ENCODE measurements at places on chromosomes 11 and 22. TPM values are rescaled to one million over a fixed set of nuclear protein-coding genes. Genes with fewer than 3 reads are reported as not detected.

PRR14L gene
- total RNA-seq, result 15.1 TPM

SMTNL1 gene
- total RNA-seq, result not detected

PRG3 gene
- total RNA-seq, result not detected

GLB1L2 gene
- total RNA-seq, result 5.2 TPM

FGF4 gene
- total RNA-seq, result not detected

SPDYC gene
- not detected for total RNA-seq

GRCh38 chr11:115665958-115666357 is 161.7 kb upstream of the CADM1 start:
- no peak for DNase-seq
- H3K4me1 ChIP-seq, result no peaks in the 10 kb centered on the region
- H3K27ac ChIP-seq, result no peak overlapping the region

GRCh38 chr11:8229299-8230177 is 34.1 kb downstream of the LMO1 start:
- no peak for DNase-seq
- H3K4me3 ChIP-seq, result no peak overlapping the region
- H3K27me3 ChIP-seq, result no peaks in the 10 kb centered on the region

GRCh38 chr22:46064228-46064965 is 85.9 kb upstream of the PPARA start:
- H3K4me1 ChIP-seq, result peaks cover 22% of the 10 kb centered on the region
- DNase-seq, result peak; percentile 44
- no peaks in the 10 kb centered on the region for H3K27me3 ChIP-seq
- H3K36me3 ChIP-seq, result no peaks in the 10 kb centered on the region

DNA sequence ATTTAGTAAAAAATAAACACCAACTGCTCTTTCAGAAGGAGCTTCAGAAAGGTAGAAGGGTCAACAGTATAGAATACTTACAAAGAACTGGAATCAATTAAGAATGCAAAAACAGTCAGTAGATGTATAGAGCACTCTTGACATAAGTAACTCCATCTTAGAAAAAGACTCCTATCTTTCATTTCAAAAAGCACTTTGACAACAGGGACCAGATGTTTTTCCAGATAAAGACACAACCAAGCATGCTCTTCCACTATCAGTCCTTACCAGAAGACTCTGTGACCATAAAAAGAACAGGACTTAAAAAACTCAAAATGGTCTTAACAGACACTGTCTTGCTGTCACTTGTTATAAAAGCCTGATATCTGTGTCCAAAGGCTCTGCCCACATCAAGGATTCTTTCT is 5.2 kb downstream of the SLC25A17 start:
- DNase-seq, result no peak
- no peaks in the 10 kb centered on the region for H3K36me3 ChIP-seq
- no peaks in the 10 kb centered on the region for H3K4me1 ChIP-seq
- H3K27me3 ChIP-seq, result no peaks in the 10 kb centered on the region
- H3K27ac ChIP-seq, result no peak overlapping the region

GRCh38 chr11:77411137-77411707 is 62.7 kb downstream of the PAK1 start:
- H3K27ac ChIP-seq, result peak overlapping the region; percentile 84
- H3K27me3 ChIP-seq, result no peaks in the 10 kb centered on the region
- peak; percentile 18 for DNase-seq
- H3K36me3 ChIP-seq, result no peaks in the 10 kb centered on the region

DNA sequence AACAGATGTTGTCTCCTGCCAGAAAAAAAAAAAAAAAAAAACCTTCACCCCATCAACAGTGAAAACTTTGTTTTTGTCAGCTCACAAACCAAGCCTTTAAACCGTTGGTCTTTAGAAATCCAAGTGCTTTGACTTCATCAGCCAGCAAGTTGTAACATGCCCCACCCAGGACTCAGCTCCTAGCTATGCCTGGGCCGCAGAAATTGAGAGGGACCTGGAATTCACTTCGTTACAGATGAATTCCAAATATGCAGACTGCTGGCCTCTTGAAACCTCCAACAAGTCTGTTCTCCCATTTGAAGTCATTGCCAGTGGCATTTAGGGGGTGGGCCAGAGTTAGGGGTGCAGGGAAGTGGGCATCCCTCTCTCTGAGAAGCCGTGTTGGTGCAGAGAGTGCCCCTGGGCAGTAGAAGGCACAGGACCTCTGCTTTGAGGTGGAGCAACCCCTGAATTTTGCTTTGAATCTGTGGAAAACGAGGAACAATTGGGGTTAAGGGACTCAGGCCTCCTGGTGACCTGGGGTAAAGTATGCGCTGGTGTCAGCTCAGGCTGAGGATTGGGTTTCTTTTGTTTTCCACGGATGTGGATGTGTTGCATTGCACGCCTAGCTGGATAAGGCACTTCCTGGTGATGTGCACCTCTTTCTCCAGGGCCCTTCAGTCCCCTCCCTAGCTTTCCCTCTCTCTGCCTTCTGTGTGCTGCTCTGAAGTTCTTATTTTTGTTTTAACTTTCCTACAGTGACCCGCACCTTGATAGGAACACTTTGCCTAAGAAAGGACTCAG is 109.5 kb downstream of the DBX1 start:
- no peak overlapping the region for H3K27ac ChIP-seq
- no peaks in the 10 kb centered on the region for H3K36me3 ChIP-seq
- H3K4me1 ChIP-seq, result peaks cover 10% of the 10 kb centered on the region
- DNase-seq, result no peak
- no peak overlapping the region for H3K4me3 ChIP-seq

DNA sequence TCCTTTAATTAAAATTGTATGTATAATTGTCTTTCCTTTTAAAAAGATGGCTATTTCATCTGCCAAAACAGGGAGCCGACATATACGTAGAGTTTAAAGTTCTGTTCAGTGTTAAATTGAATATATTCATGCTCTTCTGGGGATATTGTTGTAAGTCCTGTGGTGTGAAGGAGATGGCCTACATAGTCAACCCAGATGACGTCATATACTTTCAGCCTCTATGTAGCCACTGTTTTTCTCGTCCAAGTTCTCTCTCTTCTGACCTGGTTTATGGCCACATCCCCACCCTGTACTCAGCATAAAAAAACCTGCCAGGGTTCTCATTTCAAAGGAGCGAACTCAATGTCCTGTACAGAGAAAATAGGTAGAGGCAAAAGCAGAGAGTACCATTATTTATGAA is 509.4 kb upstream of the ARHGAP42 start:
- no peak for DNase-seq
- no peaks in the 10 kb centered on the region for H3K4me1 ChIP-seq
- H3K36me3 ChIP-seq, result no peaks in the 10 kb centered on the region
- no peak overlapping the region for H3K27ac ChIP-seq

GRCh38 chr11:6489306-6489705 is 7.8 kb upstream of the DNHD1 start:
- H3K27me3 ChIP-seq, result no peaks in the 10 kb centered on the region
- H3K4me3 ChIP-seq, result no peak overlapping the region
- no peak overlapping the region for H3K27ac ChIP-seq
- H3K4me1 ChIP-seq, result no peaks in the 10 kb centered on the region

DNA sequence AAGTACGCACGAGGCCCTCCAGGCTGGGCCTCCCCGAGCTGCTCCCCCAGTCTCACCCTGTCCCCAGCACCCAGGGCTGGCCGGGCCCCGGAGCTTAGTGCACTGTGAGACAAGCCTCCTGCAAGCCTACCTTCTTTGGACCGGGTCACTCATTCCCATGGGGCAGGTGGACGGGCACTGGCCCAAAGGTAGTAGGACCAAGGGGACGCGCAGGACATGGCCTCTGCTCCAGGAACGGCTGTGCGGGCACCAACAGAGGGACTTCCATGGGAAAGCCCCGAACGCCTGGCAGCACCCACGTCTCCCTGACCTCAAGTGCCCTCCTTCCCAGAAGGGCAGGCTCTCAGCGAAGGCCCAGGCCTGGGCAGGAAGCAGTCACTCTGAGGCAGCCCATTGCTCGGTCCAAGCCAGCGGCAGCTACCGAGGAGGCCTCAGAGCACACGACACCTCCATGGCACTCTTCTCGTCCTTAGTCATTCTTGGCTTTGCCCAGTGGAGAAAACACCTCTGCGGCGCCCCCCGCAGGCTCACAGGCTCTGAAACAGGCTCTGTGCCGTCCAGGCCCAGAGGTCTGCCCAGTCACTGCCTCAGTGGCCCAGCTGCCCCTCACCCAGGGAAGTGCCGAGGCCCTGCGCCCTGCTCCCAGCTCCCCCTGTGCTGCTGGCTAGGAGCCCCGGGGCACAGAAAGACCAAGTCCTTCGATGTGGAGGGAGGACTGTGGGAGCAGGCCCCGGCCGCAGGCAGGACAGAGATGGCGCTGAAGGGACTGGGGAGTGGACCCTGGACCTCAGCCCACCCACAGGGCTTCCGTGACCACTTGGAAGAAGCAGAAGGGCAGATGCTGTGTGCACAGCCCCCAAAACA is 3.8 kb downstream of the MOB2 start:
- DNase-seq, result peak; percentile 20
- H3K4me1 ChIP-seq, result no peaks in the 10 kb centered on the region
- H3K27ac ChIP-seq, result peak overlapping the region; percentile 84
- H3K4me3 ChIP-seq, result no peak overlapping the region
- no peaks in the 10 kb centered on the region for H3K27me3 ChIP-seq
- no peaks in the 10 kb centered on the region for H3K36me3 ChIP-seq

- peaks cover 25% of the 10 kb centered on the region for H3K4me1 ChIP-seq
- no peak for DNase-seq
- H3K27ac ChIP-seq, result peak overlapping the region; percentile 90
- H3K27me3 ChIP-seq, result no peaks in the 10 kb centered on the region
- no peaks in the 10 kb centered on the region for H3K36me3 ChIP-seq
Measured at GRCh38 chr11:35166369-35167360, 27.7 kb downstream of the CD44 start.

DNA sequence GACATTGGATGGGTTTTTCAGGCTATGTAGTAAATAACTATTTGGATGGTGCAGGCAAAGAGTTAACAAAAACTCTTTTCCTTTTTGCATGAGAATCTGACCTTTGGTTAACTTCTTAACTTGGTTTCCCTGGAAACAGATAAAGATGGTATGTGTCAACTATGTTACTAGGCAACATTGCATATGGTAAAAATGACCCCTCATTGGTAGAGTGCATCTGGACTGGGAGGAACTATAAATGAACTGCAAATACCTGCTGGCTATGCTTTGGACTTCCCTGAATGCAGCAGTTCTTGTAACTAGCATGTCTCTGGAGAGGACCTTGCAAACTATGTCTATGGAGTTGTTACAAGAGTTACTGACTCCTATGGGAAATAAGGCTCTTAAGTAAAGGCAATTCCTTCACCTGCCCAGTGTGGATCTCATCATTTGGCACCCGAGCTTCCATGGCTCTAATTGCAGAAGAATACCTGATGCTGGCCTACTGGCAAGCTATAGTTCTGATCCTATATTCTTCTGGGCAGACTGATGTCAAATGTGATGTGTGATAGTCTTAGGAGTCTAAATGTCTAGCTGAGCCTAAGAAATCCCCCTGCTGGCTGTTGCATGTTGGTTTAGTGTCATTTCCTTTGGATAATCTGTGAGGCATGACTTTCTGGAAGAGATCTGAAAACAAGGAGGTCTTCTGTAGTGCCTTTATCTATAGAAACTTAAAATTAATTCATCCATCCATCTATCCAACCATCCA is 126.7 kb upstream of the MTMR2 start:
- no peak for DNase-seq
- H3K27me3 ChIP-seq, result no peaks in the 10 kb centered on the region
- H3K36me3 ChIP-seq, result no peaks in the 10 kb centered on the region
- no peak overlapping the region for H3K4me3 ChIP-seq

DNA sequence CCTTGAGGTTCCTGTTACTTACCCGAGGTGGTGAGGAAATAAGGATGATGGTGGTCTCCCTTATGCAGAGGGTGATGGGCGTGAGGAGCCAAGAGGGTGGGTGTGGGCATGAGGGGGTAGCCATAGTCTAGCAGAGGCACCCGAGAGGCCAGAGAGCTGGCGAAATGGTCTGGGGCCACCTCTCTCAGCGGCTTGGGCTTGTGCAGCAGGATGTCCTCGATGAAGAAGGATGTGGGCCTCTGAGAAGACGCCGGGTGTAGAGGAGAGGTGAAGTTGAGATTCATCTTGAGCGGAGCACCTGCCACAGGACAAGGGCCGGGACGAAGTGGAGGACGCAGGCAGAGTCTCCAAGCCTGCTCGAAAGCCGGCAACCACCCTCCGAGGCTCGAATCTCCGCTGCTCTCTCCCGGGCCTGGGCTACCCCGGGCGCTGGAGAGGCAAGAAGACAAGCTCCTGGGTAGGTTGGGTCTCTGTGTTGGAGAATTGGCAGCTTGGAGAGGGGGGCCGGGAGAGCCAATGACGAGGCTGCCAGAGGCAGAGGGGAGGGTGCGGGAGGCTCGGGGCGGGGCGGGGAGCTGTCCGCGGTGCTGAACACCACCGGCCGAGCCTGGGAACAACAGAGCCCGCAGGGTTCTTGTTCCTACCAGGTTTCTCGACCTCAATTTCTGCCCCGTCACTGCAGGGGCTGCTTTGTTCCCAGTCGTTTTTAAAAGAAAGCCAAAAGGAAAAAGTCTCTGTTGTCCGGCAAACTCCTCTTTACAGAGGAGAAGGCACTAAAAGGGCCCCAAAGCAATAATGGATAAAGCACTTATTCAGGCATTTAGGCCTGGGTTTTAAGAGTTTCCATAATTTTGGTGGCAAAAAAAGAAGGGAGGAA is at the start of gene BSX:
TSS of gene BSX (minus strand) at position 447 of the 877 bp plus-strand sequence. CDS start at position 284, 163 bp downstream.
- peaks cover 14% of the 10 kb centered on the region for H3K27me3 ChIP-seq
- no peak within 1 kb of the TSS for H3K27ac ChIP-seq
- H3K4me1 ChIP-seq, result no peaks in the 10 kb centered on the region

DNA sequence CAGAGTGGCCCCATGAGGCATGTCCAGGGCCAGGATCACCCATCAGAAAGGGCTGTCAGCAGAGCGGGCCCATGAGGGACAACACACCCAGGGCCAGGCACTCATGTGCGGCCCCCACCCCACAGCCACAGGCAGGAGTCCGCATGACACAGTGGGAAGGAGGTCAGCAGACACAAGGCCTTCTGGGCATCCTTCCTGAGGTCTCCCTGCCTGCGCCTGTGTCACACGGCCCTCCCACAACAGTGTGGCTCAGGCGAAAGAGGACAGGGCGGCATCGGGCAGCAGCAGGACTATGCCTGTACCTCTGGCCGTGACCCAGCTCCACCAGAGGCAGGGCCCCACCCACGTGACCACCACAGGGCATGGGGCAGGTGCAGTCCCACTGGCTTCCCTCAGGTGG is 27.1 kb downstream of the CHID1 start:
- H3K27me3 ChIP-seq, result no peaks in the 10 kb centered on the region
- H3K27ac ChIP-seq, result no peak overlapping the region
- H3K4me1 ChIP-seq, result no peaks in the 10 kb centered on the region
- no peak for DNase-seq
- no peak overlapping the region for H3K4me3 ChIP-seq

Data from uterus (tissue), 4 donors.